ENCODE measurements at places on chromosomes 4 and X.

GRCh38 chr4:178993306-178993705 lies 1551.1 kb upstream of the AGA start:
- DNase-seq = no peak

GRCh38 chr4:181301735-181302710 lies 941.2 kb upstream of the TENM3 start:
- DNase-seq = peak; percentile 27

DNA sequence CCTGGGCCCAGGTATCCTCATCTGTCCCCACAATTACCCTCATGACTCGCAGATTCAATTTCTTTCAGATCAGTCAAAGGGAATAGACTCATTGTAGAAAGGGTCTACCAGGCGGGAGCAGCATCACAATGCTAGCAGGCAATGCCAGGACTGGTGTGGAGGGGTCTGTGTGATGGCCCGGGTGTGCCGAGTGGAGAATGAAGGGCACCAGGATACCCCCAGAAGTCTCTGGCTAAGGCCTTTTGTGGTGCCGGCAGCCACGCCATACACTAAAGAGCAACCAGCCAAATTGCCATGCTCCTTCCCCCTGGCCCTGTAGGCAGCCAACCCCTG lies 37.9 kb upstream of the RASL11B start:
- DNase-seq = no peak

GRCh38 chr4:126738926-126739325 lies 893.8 kb upstream of the INTU start:
- DNase-seq = no peak

GRCh38 chr4:147440442-147440841 lies 40.5 kb upstream of the EDNRA start:
- DNase-seq = no peak

DNA sequence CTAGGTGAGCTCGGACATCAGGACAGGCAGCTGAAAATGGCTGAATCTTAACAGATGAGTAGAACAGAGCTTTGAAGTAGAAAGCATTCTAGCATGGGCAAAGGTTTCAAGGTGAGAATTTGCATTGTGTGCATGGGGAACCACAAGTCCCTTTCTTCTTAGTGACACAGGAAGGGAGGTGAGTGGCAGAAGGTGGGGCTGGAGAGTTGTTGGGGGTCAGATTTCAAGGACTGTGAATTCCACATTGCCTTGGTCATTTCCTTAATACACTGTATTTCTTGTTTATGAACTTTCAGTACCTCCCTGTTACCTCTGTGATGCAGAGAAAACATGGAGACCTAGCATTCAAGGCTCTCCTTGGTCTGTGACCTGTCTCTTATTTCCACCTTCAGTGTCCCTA lies 4.1 kb downstream of the APEX2 start:
- no peak for DNase-seq

- no peak for DNase-seq
Observed at GRCh38 chr4:38576767-38577166, 87.2 kb upstream of the KLF3 start.

Data from HTR-8/SVneo (cell line).